ENCODE measurements at places on chromosomes 3 and 15.

- H3K36me3 ChIP-seq = peaks cover 29% of the 10 kb centered on the region
- peak; percentile 41 for DNase-seq
- H3K4me1 ChIP-seq = peaks cover 9% of the 10 kb centered on the region
- H3K27ac ChIP-seq = peak overlapping the region; percentile 85
- H3K27me3 ChIP-seq = no peaks in the 10 kb centered on the region
Measured at GRCh38 chr15:38474155-38474757, 20.3 kb downstream of the FAM98B start.

DNA sequence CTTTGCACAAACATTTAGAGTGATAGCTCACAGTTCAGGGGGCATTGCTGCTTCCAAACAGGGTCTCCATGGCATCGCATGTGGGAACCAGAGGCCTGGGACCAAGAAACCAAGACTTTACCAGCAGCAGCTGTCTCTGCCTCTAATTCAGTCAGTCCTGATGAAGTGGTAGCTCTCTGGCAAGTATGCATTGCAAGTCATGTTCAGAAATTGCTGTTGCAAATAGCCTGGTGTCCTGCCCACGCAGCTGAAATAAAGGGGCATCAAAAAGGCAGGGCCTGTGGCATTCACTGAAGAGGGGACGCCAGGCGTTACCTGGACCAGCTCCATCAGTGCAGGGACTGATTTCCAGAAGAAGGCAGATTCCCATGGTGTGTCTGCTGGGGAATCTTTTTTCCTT lies 121.3 kb downstream of the CD47 start:
- no peak overlapping the region for H3K27ac ChIP-seq
- DNase-seq = no peak
- H3K4me3 ChIP-seq = no peak overlapping the region
- peaks cover 3% of the 10 kb centered on the region for H3K4me1 ChIP-seq
- H3K27me3 ChIP-seq = no peaks in the 10 kb centered on the region

DNA sequence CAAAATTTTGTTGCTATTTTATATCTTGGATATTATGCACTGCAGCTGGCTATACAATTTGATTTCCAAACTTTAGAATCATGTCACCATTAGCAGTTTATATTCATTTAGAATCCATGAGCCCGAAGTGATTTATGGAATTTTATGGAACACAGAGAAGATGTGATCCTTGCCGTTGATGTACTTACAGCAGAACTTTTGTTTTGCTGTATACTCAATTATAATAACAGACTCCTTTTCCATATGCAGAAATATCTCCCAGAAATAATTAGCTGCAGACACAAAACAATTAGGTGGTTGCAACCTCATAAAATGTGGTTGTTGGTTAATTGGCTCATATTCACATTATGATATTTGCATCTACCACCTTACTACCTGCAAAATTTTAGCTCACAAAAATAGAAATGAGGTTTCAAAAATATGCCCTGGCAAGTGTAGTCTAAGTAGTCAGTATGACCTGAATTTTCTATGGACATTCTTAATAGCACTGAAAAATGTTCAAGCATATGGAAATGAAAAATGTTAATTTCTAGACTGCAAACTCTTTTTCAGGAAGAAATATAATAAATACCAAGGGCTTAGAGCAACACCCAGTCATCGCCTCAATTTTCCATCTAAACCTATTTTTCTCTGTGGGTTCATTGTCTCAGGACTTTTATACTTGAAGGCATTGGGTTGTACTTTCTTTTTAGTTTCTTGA lies 997.6 kb downstream of the MCTP2 start:
- no peak for DNase-seq
- no peak overlapping the region for H3K27ac ChIP-seq
- peaks cover 2% of the 10 kb centered on the region for H3K36me3 ChIP-seq
- H3K27me3 ChIP-seq = no peaks in the 10 kb centered on the region
- no peaks in the 10 kb centered on the region for H3K4me1 ChIP-seq
- no peak overlapping the region for H3K4me3 ChIP-seq

- no peaks in the 10 kb centered on the region for H3K36me3 ChIP-seq
- DNase-seq = no peak
- H3K4me1 ChIP-seq = no peaks in the 10 kb centered on the region
Measured at GRCh38 chr15:93372208-93372864, 283.3 kb upstream of the RGMA start.

DNA sequence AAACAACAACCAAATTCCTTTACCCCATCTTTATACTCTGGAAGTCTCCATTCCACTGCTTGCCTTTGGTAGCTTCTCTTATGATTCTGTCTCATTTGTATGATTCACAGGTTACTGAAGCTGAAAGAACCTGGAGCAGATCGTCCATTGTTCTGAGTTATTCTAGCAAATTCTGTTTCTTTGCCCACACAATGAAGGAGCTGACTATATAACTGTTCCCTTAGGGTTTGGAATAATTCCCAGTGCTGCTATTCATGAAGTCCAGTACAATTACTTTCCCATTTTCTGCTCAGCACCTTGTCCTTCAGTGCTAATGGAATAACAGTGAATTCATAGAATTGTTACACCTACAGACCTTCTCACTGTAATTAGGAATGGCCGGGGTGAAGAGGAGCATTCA lies 167.8 kb downstream of the CHST2 start:
- no peaks in the 10 kb centered on the region for H3K27me3 ChIP-seq
- H3K27ac ChIP-seq = no peak overlapping the region
- no peaks in the 10 kb centered on the region for H3K36me3 ChIP-seq
- H3K4me1 ChIP-seq = peaks cover 3% of the 10 kb centered on the region
- H3K4me3 ChIP-seq = no peak overlapping the region

DNA sequence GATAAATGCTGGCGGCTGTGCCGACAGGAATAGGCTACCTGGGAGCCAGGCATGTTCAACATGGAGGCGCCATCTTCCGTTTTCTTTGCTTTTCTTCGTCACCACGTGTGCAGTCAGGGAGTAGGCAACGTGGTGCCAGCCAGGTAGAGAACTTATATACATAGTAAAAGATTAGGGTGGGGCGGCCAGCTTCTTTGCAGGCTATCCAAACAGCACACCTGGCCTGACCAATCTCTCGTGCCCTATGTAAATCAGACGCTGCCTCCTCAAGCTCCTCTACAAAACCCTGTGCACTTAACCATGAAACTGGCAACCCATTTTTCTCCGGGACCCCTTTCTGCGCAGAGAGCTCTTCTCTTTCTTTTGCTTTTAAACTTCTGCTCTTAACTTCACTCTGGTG lies 28.6 kb upstream of the OR5K4 start:
- no peaks in the 10 kb centered on the region for H3K36me3 ChIP-seq
- no peak overlapping the region for H3K27ac ChIP-seq
- H3K4me3 ChIP-seq = no peak overlapping the region
- peaks cover 25% of the 10 kb centered on the region for H3K27me3 ChIP-seq

DNA sequence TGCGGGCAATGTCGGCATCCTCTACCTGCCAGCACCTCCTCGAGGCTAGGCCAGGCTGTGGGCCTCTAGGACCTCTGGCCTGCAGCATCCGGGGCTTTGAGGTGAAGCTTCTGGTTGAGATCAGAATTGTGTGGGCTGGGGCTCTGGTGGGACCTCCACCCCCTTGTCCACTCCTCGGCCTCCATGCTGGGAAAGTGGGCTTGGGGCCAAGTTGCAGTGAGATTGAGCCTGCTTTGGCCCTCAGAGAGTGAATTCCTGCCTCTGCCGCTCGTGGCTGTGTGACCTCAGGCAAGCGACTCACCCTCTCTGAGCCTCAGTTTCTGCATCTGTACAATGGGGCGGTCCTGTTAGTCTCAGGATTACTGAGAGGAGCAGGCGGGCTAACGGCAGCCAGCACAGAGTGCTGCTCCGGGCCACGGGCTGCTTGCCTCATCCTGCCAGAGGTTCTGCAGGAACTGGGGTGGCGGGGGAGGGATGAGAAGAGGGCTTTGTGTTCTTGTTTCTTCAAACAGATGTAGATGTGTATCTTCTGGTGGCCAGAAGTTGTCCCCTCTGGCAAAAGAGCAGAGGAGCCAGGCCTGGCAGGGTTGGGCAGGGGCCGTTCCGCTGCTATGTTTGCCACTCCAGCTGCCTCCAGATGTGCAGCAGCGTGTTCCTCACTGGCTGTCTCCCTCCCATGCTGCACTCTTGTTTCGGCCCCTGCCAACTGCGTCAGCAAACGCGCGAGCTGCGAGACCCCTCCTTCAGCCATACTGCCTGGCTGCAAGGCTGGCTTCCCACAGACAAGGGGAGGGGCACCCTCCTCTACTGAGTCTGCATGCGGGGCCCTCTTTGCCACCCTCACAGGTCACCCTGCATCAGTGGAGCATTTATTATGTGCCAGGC lies 33.7 kb downstream of the FBLN2 start:
- no peak overlapping the region for H3K4me3 ChIP-seq
- no peak overlapping the region for H3K27ac ChIP-seq
- H3K27me3 ChIP-seq = peaks cover 17% of the 10 kb centered on the region
- DNase-seq = no peak
- peaks cover 3% of the 10 kb centered on the region for H3K4me1 ChIP-seq

- H3K27ac ChIP-seq = no peak overlapping the region
- H3K27me3 ChIP-seq = no peaks in the 10 kb centered on the region
- H3K36me3 ChIP-seq = no peaks in the 10 kb centered on the region
- H3K4me3 ChIP-seq = no peak overlapping the region
- no peaks in the 10 kb centered on the region for H3K4me1 ChIP-seq
Measured at GRCh38 chr3:22175947-22176346, 424.9 kb upstream of the ZNF385D start.

GRCh38 chr3:184377882-184378445 lies at the start of gene THPO:
TSS of gene THPO (minus strand) at chr3:184378207. CDS start at chr3:184376259, 1,948 bp downstream.
- peaks cover 2% of the 10 kb centered on the region for H3K36me3 ChIP-seq
- peak within 1 kb of the TSS; percentile 72 for H3K4me3 ChIP-seq
- no peak within 1 kb of the TSS for H3K27ac ChIP-seq
- no peak for DNase-seq
- H3K27me3 ChIP-seq = peaks cover 69% of the 10 kb centered on the region

GRCh38 chr3:46110701-46111493 lies 83.6 kb upstream of the XCR1 start:
- H3K4me3 ChIP-seq = peak overlapping the region; percentile 47
- no peak for DNase-seq
- peaks cover 3% of the 10 kb centered on the region for H3K36me3 ChIP-seq
- peaks cover 62% of the 10 kb centered on the region for H3K4me1 ChIP-seq
- no peaks in the 10 kb centered on the region for H3K27me3 ChIP-seq

- no peak overlapping the region for H3K4me3 ChIP-seq
- DNase-seq = no peak
- H3K36me3 ChIP-seq = peaks cover 56% of the 10 kb centered on the region
- H3K27ac ChIP-seq = no peak overlapping the region
- H3K27me3 ChIP-seq = no peaks in the 10 kb centered on the region
Measured at GRCh38 chr15:68176601-68177000, 28.5 kb downstream of the CALML4 start.

- H3K4me1 ChIP-seq = peaks cover 18% of the 10 kb centered on the region
- no peaks in the 10 kb centered on the region for H3K36me3 ChIP-seq
- H3K27ac ChIP-seq = peak overlapping the region; percentile 91
- H3K27me3 ChIP-seq = no peaks in the 10 kb centered on the region
- DNase-seq = no peak
Measured at GRCh38 chr3:171981271-171981605, 58.1 kb upstream of the FNDC3B start.

GRCh38 chr3:56469141-56469540 lies 874 bp upstream of the ERC2 start:
- H3K4me1 ChIP-seq = no peaks in the 10 kb centered on the region
- no peak for DNase-seq
- H3K27ac ChIP-seq = no peak overlapping the region
- H3K4me3 ChIP-seq = peak overlapping the region; percentile 18

DNA sequence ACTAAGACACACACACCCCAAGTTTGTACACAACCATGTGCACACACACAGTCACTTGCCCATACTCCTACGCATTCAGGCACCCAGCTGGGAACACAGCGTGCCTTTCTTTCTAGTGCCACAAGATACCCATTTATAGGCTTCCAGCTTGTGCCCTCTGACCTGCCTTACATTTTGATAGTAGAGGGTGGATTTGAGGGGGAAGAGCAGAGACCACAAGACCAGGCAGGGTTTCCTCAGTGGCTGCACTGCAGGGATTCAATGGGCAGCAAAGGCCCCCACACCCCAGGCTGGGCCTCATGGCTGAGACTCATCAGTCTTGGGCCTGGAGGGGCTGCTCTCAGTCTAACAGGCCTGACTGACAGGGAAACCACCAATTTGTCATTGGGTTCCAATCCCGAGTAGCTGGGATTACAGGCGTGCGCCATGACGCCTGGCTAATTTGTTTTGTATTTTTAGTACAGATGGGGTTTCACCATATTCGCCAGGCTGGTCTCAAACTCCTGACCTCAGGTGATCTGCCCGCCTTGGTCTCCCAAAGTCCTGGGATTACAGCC lies 18.8 kb upstream of the ANKDD1A start:
- DNase-seq = no peak
- peaks cover 67% of the 10 kb centered on the region for H3K4me1 ChIP-seq
- H3K27me3 ChIP-seq = no peaks in the 10 kb centered on the region
- H3K4me3 ChIP-seq = peak overlapping the region; percentile 97

DNA sequence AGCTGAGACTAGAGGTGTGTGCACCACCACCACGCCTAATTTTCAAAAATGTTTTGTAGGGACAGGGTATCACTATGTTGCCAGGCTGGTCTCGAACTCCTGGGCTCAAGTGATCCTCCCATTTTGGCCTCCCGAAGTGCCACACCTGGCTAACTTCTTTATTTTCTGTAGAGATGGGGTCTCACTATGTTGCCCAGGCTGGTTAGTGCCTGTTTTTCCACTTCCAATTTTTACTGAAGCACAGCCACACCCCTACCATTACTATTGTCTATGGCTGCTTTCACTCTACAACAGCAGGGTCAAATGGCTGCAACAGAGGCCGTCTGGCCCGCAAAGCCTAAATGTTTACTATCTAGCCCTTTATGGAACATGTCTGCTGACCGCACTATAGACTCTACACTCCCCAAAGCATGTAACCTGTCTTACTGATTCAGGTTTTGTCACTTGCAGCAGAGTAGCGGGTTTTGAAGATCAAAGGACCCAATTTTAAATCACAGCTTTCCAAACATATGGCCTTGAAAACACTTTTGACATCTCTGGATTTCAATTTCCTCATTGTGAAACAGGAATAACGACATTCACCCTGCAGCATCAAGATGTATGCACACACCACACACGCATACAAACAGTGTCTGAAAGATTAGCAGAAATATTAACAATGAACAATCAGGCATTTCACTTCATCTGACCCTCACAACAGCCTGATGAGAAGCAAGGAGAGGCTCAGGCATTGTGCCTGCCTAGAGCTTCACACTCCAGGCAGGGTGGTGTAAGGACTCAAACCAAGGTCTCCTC lies 46.1 kb downstream of the SCAP start:
- no peak for DNase-seq
- no peak overlapping the region for H3K4me3 ChIP-seq
- peak overlapping the region; percentile 36 for H3K27ac ChIP-seq
- H3K27me3 ChIP-seq = no peaks in the 10 kb centered on the region
- no peaks in the 10 kb centered on the region for H3K4me1 ChIP-seq

GRCh38 chr15:93362203-93362602 lies 273.2 kb upstream of the RGMA start:
- peaks cover 26% of the 10 kb centered on the region for H3K27me3 ChIP-seq

- no peaks in the 10 kb centered on the region for H3K36me3 ChIP-seq
- no peaks in the 10 kb centered on the region for H3K4me1 ChIP-seq
- no peak overlapping the region for H3K4me3 ChIP-seq
- H3K27me3 ChIP-seq = peaks cover 8% of the 10 kb centered on the region
- DNase-seq = no peak
Measured at GRCh38 chr3:25421747-25422146, 6.3 kb upstream of the RARB start.

GRCh38 chr3:2516762-2517441 lies 418.2 kb downstream of the CNTN4 start:
- H3K36me3 ChIP-seq = no peaks in the 10 kb centered on the region
- no peak for DNase-seq
- H3K4me1 ChIP-seq = no peaks in the 10 kb centered on the region
- H3K27ac ChIP-seq = no peak overlapping the region
